Activated CD4-positive, alpha-beta T cell treated with anti-CD3 and anti-CD28 coated beads, Interleukin-2, amount 50 U/mL, for 16 hours (primary cell): ENCODE measurements at places on chromosomes 1 and 21.
A peak's percentile ranks its signal among the peaks of the same experiment; 100 is the strongest.

GRCh38 chr1:162213281-162213912 lies 143.9 kb downstream of the NOS1AP start:
- no peak for DNase-seq

GRCh38 chr1:116261227-116261626 lies 111.8 kb upstream of the ATP1A1 start:
- DNase-seq: no peak

DNA sequence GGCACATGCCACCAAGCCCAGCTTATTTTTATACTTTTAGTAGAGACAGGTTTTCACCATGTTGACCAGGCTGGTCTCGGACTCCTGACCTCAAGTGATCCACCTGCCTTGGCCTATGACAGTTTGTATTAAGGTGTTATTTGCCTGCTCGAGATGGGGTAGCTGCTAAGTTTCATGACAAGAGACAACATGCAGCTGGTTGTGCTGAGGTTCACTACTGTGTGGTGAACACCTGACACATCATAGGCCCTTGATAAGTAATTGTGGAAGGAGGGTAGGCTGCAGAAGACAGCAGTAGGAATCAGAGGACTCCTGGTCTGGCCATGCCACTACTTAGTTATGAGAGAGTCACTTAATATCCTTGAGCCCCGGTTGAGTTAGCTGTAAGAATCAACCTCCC lies 46.2 kb downstream of the PLPP3 start:
- no peak for DNase-seq

DNA sequence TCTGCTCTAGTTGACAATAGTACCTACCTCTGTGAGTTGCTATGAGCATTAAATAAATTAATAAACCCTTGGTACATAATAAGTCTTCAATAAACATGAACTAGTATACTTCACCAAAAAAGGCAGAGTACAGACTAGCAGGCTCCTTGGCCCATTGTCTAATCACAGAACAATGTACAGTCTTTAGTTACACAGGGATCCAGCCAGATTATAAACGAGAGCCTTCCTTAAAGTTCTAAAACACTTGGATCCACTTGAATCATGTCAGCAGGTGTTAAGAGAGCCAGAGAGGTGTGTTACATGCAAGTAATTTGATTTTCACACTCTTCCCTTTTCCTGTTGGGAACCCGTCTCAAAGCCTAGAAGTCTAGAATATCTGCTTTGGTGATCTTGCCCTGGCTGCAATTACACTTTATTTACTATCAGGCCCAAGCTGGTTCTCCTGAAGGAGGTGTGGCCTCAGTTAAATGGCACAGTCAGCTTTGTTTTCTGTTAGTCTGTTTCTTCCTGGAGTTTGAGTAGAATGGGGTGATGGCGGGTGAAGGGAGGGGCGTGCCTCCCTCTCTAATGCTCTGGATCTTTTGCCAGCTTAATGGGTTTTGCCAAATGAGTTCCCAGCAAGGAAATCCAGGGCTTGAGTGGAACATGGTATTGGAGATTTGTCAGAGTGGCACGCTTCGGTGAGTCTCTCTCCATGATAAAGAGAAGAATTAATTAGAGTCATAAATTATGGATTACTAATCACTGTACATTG lies 570.9 kb upstream of the CAMK1G start:
- DNase-seq: no peak

DNA sequence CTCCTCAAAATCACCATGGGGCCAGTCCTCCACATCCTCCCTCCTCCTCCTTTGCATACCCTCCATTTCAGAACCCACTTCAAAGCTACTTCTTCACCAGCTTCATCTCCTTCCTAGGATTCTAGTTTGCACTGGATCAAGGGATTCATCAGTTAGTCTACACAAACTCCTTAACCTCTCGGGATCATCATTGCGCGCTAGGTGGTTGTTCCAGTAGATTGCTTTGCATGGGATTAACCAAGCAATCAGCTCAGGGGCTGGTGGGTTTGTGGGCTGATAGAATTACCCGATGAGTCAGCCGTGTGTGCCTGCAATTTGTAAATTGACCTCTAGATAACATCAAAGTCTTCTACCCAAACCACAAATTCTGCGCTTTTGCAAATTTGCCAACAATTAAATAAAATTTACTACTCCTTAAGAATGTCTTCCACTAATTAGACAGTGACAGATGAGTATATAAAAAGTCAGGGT lies 7.7 kb downstream of the KANK4 start:
- no peak for DNase-seq

DNA sequence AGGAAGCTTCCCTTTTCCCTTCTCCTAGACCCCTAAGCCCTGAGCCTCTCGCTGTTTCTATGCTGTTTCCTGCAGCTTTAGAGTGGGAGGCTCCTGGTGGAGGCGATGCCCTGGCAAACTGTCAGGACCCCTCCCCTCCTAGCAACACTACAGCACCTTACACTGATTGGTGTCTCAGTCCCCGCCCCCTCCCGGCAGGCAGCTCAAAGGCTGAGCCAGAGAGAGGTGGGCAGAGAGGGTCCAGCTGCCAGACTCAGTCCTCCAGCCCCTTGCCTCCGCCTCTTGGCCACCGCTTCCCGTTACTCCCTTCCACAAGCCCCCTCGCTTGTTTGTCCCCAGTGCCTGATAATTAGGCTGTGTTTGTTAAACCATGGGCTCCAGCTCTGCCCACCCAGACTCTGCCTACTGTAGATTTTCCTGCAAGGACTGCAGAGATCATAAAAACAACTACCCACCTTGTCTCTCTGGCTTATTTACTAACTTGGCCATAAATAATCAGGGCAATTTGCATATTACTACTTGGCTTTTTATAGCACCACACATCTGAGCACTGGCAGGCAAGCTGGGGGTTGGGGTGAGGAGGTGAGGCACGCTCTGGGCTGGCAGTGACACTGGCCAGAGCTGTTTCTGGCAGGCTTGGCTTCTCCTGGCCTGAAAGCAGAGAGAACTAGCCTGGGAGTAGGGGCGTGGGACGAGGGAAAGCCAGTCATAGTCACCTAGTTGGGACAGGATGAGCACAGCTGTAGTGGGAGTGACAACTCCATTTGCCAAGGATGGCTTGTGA lies 107.5 kb downstream of the CSMD2 start:
- DNase-seq: no peak

GRCh38 chr1:6263716-6264115 lies 2.8 kb upstream of the GPR153 start:
- DNase-seq: no peak

DNA sequence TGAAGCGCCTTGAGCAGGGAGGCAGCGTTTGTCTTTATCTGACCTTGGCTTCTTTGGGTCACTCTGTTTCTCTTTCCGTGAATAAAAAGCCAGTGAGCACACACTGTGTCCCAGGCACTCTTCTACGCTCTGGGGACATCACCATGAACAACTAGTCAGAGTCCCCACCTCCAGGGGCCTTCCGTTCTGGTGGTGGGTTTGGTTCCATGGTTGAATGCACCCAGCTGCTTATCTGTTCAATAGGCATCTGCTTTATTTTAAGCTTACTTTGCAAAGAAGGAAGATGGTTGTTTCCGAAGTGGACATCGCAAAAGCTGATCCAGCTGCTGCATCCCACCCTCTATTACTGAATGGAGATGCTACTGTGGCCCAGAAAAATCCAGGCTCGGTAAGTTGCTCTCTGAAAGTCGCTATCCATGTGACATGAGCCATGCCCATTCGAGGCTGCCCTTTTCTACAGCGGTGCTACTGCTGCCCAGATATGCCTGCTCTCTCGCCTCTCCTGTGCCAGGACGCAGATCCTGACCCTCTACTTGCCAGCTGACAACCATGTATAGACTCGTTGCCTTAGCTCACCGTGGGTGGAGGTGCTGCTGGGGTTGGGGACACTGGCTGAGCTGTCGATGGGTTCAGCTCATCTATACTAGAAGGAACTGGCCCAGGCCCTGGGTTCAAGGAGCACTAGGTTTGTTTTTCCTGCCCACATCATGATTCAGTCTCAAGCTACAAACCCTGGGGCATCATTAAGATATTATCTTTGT lies 5.9 kb downstream of the MX1 start:
- no peak for DNase-seq

DNA sequence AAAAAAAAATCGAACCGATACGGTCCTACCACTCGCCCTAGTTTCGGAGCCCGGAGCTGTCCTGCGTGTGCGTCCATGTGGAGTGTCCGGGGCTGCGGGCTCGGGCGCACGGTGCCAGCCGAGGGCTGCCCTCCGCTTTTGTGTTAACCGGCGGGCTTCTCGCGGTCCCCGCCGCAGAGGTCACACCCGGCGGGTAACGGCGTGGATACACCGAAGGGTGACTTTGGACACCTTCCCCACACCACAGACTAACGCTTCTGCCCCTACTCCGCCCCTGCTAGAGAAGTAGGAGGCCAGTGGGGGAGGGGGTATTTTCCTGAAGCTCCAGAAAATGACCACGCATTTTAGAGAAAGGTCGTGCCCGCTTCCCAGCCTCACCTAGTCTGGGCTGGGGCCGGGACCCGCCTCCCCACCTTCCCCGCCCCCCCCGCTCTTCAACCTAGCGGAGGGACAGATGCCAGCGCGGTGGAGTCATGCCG lies 609 bp upstream of the ATF3 start:
- DNase-seq: no peak

DNA sequence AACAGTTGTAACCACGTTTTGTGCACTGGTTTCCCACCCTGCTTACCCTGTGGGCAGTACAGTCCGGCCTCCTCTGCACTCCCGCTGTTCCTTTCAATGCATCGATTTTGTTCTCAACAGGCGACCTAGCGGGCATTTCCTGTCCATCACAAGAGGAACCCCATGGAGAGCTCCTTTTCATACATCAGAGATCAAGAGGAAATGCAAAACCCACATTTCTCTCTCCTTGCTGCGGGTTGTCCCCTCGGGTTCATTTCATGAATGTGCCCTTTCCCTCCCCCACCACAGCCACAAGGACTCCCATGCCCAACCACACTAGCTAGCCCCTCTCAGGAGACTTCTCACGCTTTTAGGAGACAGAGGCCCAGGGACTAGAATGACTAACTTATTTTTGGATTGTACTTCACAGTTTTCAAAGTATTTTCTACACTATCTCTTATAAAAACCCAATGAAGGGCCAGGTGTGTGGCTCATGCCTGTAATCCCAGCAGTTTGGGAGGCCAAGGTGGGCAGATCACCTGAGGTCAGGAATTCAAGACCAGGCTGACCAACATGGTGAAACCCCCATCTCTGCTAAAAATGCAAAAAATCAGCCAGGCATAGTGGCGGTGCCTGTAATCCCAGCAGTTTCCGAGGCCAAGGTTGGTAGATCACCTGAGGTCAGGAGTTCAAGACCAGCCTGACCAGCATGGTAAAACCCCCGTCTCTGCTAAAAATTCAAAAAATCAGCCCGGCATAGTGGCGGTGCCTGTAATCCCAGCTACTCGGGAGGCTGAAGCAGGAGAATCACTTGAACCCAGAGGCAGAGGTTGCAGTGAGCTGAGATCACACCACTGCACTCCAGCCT lies 18.4 kb downstream of the ATP1A4 start:
- peak; percentile 32 for DNase-seq

- no peak for DNase-seq
Measured at GRCh38 chr1:156368889-156369684, at the start of gene RHBG. TSS of gene RHBG (plus strand) at chr1:156369211. CDS start at chr1:156369250, 39 bp downstream.

- DNase-seq: no peak
Measured at GRCh38 chr21:35084869-35085268, 35.8 kb upstream of the RUNX1 start.

DNA sequence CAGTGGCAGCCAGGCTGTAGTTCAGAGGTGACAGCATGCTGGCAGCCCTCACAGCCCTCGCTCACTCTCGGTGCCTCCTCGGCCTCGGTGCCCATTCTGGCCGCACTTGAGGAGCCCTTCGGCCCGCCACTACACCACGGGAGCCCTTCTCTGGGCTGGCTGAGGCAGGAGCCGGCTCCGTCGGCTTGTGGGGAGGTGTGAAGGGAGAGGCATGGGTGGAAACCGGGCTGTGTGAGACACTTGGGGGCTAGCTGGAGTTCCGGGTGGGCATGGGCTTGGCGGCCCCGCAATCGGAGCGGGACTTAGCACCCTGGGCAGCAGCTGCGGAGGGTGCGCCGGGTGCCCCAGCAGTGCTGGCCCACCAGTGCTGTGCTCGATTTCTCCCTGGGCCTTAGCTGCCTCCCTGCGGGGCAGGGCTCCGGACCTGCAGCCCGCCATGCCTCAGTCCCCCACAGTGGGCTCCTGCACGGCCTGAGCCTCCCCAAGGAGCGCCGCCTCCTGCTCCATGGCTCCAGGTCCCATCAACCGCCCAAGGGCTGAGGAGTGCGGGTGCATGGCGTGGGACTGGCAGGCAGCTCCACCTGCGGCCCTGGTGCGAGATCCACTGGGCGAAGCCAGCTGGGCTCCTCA lies 396.8 kb downstream of the FAM72C start:
- no peak for DNase-seq

DNA sequence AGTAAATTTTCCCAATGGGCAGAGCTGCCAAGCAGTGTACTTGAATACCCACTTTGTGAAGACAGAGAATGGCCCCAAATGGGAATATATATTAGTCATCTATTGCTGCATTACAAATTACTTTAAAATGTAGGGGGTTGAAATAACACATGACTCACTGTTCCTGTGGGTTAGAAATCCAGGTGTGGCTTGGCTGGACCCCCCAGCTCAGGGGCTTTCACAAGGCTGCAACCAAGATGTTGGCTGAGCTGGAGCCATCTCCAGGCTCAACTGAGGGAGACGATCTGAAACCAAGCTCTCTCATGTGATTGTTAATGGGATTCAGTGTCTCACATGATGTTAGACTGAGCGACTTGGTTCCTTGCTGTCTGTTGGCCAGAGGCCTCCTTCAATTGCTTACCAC lies 33.4 kb upstream of the ARHGAP29 start:
- DNase-seq: no peak

DNA sequence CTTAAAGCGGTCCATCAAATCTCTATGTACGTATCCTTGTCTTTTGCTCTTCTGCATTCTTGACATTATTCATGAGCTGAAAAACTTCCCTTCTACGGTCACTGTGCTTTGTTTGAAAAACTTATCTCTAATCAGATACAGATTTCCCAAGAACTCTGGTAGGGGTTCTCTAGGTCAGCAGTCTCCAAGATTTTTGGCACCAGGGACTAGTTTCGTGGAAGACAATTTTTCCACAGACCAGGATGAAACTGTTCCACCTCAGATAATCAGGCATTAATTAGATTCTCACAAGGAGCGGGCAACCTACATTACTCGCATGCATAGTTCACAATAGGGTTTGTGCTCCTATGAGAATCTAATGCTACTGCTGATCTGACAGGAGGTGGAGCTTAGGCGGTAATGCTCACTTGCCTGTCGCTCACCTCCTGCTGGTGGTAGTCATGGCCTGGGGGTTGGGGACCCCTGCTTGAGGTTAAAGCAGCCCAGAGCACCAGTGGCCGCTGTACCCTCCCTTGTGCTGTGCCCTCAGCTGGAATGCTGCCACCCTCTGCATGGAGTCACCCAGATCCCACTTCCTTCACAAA lies 30.8 kb downstream of the AK2 start:
- no peak for DNase-seq
